ENCODE measurements at places on chromosomes 5 and 9.
A peak's percentile ranks its signal among the peaks of the same experiment; 100 is the strongest.

GRCh38 chr5:141914199-141914743, 9.4 kb upstream of the DELE1 start:
- peak; percentile 63 for DNase-seq

- peak; percentile 77 for DNase-seq
Observed at GRCh38 chr9:117403403-117403811, 11.4 kb downstream of the ASTN2 start.

DNA sequence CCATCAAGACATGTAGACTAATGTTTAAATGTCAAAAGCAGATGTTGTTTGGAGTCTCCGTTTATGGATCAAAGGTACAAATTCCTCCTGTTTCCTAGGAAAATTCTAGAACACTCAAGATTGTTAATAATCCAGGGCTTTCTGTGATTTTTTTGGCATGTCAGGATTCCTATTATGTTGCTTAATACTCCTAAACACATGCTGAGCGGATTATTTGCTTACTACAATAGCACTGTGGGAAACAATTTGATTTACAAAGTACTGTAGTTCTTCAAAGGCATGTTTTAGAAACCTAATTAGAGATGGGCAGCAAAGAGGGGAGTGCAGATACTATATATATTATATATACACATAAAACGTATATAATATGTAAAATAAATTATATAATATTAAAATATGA, 19.0 kb upstream of the SCAMP1 start:
- peak; percentile 73 for DNase-seq

DNA sequence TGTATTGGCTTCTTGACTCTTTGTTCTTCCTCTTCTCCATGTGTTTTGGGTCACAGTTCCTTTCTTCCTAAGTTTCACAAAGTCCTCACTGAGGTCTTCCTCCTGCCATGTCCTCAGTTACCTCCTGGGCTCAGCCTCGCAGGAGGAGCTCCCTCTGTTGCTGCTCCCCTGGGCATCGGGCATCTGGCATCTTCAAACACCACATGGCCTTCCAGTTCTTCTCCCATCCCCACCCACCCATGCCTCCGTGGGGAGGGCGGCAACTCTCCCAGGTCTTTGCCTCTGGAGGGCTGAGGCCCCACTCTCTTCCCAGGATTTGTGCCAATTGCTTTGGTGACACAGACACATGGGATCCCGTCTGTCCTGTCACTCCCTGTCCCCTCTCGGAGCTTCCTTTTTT, 22.8 kb downstream of the MRPL36 start:
- DNase-seq: no peak

DNA sequence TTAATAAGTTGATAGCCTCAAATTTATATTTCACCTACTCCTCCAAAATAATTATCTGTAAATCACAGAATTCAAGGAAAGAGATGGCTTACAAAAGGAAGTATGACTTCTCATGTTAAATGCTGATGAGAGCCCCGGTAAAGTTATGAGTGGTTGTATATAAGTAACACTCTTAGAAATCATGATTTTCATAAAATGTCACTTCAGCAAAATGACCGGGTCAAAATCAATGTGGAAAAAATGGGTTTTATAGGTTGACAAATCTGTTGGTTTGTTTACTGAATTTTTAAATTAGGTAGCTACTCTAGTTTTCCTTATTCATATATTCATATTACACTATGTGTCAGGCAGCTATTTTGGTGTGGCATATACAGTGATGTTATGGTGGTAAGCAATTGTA, 1131.0 kb downstream of the TAF11L14 start:
- DNase-seq: no peak

- no peak for DNase-seq
Observed at GRCh38 chr9:111036429-111036789, 1.9 kb downstream of the LPAR1 start.

DNA sequence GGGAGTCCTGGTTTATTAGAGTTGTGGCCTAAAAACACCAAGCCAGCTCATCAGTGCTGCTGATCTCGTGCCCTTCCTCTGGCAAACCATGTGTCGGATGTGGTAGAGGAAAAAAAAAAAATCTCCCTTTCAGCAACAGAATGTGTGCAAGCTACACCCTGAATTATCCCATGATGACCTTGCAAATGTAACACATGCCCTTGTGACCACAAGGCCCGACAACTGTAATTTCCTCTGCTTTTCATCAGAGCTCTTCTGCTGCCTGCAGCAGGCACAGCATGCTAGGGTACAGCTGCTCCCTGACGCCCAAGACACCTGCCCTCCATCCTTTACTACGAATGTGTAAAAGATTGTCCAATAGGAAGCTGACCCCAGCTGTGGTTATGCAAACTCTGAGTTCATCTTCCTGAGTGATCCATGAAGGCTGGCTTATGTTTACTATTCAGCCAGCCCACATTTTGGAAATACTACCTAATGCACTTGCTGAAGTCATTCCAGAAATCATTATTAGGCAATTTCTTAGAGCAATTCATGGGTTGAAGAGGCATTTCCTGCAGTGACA, 14.6 kb upstream of the BNC2 start:
- DNase-seq: no peak

GRCh38 chr5:54194318-54194717, 116.1 kb downstream of the ARL15 start:
- no peak for DNase-seq

DNA sequence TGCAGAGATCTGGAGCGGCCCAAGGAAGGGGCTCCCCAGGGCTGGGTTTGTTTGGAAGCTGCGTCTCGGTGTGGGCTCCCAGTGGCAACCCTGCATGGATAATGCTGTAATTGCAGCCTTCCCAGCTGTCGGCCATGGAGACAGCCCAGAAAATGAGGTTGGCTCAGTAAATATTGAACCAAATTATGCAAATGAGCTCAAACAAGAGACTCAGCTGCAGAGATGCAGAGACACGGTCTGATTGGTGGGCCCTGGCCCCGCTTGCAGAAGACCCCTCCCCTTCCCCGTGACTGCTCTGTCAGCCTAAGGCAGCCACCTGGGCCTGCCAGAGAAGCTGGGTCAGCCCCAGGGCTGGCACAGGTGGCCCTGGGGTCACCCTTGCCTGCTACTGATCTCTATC, 75.9 kb downstream of the RAD23B start:
- DNase-seq: peak; percentile 94

- DNase-seq: peak; percentile 71
Observed at GRCh38 chr5:43007911-43008362, 32.2 kb downstream of the ANXA2R start.

DNA sequence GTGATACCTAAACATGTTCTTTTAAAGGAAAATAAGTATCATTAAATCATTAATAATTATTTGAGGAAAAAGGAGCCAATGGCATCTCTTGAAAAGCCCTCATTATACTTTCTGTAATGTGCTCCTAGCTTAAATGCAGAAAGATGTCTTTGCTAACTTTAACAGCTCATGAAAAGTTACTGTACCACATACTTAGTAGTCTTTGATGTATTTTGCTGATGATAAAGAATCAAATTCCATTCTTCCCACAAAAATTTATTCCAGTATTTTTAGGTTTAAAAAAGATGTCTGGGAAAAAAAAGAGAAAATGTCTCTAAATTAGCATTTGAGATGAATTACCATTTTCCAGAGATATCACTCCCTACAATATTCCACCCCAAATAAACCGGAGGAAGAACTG, 112.5 kb downstream of the PPP2R2B start:
- DNase-seq: no peak

GRCh38 chr5:107444300-107444699, 226.4 kb downstream of the EFNA5 start:
- no peak for DNase-seq

DNA sequence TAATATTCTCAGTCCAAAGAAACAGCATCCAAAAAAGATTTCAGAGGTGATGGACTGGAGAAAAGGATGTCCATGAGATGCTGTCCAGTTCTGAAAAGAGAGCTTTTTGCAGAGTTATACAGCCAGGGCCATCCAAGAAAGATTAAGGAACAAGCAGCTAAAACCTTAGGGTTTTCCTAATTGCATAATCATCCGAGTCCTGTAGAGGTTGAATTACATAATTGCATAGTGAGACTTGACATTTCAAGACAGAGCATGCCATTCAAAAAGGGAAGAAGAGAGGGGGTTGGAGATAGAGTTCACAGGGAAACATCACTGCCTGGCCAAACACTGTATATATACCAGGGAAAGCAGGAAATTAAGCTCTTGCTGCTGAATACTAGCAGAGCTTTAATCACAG, 1729.2 kb upstream of the WWC1 start:
- DNase-seq: no peak

GRCh38 chr5:131672776-131673175, 37.7 kb upstream of the RAPGEF6 start:
- no peak for DNase-seq

DNA sequence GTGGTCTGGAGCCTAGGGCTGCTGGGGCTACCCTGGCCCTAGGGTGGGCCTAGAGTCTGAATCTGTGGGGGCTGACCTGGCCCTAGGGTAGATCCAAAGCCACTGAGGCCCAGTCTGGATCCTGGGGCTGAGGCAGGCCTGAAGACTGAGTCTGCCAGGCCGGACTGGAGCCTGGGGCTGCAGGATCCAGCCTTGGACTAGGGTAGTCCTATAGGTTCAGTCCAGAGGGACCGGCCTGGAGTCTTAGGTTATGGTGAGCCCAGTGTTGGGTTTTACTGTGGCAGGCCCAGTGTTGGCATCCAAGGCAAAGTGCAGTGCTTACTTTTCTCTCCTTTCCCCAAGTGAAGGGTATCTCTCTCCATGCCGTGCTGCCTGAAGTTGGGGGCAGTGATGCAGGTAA, 227.9 kb upstream of the TAS2R1 start:
- no peak for DNase-seq

- DNase-seq: no peak
Observed at GRCh38 chr5:32223972-32224609, 50.0 kb upstream of the GOLPH3 start.
